ENCODE measurements at places on chromosomes 5 and 9.

GRCh38 chr9:124805186-124805585 is 28.3 kb downstream of the OLFML2A start:
- DNase-seq, result no peak

GRCh38 chr9:86733929-86734328 is 213.4 kb downstream of the GAS1 start:
- DNase-seq, result no peak

- DNase-seq, result peak; percentile 12
Measured at GRCh38 chr9:114860187-114860586, 54.3 kb upstream of the TNFSF15 start.

- DNase-seq, result no peak
Measured at GRCh38 chr5:32020271-32020670, 153.8 kb downstream of the GOLPH3 start.

DNA sequence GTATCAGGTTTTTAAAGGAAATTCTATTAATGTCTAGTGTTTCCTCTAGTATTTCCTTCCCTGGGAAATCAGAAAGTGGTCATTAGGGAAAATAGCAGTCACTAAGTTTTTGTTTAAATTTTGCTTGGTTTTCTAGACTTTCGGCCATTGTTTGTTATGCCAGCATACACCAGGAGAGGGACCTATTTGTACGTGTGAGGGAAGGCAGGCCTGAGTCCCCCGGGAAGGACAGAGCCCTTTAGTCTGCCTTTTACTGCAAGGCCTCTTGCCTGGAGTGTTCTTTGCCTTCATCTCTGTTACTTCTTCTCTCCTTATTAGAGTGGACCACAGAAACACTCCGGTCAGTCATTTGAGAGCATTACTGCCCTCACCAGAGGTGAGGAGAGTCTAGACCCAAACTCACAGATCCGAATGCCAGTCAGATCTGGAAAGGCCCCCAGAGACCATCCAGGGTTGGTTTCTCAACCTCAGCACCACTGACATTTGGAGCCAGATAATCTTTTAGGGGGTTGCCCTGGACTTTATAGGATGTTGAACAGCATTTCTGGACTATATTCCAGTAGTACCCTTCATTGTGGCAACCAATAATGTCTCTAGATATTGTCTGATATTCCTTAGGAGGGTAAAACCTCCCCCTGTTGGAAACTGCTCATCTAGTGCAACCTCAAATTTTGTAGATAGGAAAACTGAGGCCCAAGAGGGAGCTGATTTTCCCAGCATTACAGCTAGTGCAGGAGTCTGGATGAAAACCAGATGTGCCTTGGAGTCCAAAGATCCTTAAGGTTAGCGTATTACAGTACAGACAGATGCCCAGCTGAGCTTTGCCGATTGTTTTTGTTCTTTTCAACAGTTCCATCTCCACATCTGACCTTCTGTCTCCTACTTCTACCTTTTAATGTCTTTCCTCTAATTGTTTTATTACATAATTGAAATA is 93.0 kb upstream of the NIPAL4 start:
- peak; percentile 63 for DNase-seq

- DNase-seq, result no peak
Measured at GRCh38 chr5:173767574-173768266, 120.4 kb upstream of the CPEB4 start.

GRCh38 chr9:135795391-135795790 is 93.4 kb downstream of the KCNT1 start:
- DNase-seq, result no peak

- no peak for DNase-seq
Measured at GRCh38 chr9:99071313-99072039, 33.4 kb upstream of the TGFBR1 start.

- DNase-seq, result no peak
Measured at GRCh38 chr5:59123595-59124561, 541.0 kb downstream of the RAB3C start.

- DNase-seq, result peak; percentile 8
Measured at GRCh38 chr5:37792975-37793631, 46.7 kb downstream of the GDNF start.

DNA sequence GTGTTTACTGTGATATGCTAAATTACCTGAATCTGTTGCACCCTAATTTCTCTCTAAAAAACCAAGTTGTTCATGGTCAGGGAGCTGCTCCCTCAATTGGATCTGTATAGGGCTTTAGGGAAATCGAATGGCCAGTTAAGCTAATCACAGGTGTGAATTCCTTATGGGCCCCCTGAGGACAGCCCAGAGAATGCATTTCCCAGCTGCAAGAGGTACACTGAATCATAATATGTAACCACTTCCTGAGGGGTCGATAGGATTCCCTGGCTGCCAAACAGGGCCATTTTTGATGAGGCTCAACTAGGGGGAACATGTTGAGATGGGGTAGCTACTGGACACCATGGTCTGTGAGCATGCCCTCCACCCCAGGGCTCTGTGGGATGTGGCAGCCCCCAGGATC is 478.6 kb downstream of the CCDC171 start:
- DNase-seq, result no peak

GRCh38 chr9:94110821-94111252 is 26.6 kb downstream of the PTPDC1 start:
- DNase-seq, result peak; percentile 64

GRCh38 chr5:6392561-6392960 is 14.2 kb upstream of the MED10 start:
- no peak for DNase-seq
